ENCODE measurements at places on chromosomes 7 and 10. TPM values are rescaled to one million over a fixed set of nuclear protein-coding genes. Genes with fewer than 3 reads are reported as not detected.

DNA sequence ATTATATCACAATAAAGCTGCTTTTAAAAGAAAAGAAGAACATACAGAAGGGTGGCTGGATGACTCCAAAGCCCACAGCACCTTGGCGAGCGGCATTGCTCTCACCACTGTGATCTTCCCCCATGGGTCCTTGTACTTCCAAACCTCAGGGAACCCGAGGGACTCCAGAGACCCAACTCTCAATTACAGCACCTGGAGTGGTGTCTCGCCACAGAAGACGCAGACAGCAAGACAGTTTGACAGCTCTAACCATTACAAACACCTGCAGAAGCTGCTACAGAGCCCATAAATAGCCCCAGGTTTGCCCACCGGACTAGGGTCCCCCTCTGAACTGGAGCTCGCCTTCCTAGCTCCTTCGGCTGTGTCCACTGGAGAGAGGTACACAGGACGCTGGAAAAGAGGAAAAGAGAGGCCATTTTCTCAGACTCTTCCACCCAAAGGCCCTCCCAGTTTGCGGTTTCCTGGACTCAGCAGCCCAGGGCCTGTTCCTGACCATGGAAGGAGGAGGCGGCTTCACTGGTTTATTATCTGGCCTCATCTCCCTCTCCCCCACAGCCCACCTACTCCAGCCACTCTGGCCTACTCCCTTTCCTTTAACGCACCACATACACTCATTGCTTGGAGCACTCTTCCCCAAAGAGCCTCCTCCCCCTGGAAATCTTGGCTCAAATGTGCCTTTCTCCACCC is 1.9 kb downstream of the PIK3AP1 start:
- DNase-seq: no peak

- DNase-seq: no peak
Observed at GRCh38 chr7:38685851-38686250, 54.7 kb upstream of the AMPH start.

DNA sequence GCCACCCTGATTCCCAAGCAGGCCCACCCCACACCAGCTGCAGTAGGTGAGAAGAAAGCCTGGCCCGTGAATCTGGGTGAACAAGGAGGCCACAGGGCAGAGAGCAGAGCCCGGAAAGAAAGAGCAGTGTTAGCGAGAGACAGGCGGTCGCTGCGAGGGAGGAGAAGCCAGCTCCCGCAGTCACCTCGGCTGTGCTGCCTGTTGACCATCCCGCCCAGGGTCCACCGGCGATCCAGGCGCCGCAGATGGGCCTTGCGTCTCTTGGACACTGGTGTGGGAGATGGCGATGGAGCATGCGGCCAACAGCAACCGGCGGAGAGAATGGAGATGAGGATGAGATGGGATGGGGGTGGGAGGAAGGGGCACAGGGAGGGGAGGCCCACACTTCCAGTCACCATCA is 128.8 kb downstream of the NEURL1 start:
- DNase-seq: no peak

TMEM273 gene
- total RNA-seq: 58.0 TPM

TEX47 gene
- total RNA-seq: not detected

CPSF4 gene
- 58.7 TPM for total RNA-seq

HTR5A gene
- total RNA-seq: not detected

GRCh38 chr10:33347211-33347610 is 12.7 kb upstream of the NRP1 start:
- no peak for DNase-seq

ZNF789 gene
- total RNA-seq: 12.3 TPM

EBF3 gene
- not detected for total RNA-seq

FKBP6 gene
- not detected for total RNA-seq

- DNase-seq: no peak
Observed at GRCh38 chr10:3879073-3879472, 94.1 kb upstream of the KLF6 start.

GRCh38 chr10:85645053-85645452 is 721.5 kb downstream of the GRID1 start:
- DNase-seq: no peak

DNA sequence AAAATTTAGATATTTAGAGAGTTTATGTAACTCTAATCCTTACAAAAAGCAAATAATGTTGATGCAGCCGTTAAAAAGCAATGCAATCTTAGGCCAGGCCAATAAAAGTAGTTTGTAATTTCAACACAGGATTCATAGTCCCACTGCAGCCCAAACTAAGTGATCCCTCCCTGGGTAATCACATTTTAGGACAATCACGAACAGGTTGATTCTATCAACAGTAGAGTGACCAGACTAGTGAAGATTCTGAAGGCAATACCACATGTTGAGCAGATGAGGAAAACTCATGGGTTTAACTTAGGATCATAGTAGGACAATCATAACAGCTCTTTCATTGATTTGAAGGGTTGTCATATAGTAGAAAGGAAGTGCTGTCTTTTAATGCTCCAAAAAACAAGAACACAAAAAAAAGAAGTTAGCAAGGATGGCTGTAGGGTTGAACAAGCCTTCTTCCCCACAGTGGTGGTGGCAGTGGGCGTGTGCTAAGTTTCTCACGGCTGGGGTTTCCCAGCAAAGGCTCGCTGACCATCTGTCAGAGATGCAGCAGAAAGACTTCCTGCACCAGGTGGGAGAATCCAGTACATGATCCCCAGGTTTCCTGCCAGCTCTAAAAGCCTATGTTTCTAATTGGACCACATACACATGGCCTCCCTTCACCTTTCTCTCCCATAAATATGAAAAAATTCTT is 212.2 kb downstream of the CHRM2 start:
- DNase-seq: no peak

SLC13A1 gene
- not detected for total RNA-seq

DNA sequence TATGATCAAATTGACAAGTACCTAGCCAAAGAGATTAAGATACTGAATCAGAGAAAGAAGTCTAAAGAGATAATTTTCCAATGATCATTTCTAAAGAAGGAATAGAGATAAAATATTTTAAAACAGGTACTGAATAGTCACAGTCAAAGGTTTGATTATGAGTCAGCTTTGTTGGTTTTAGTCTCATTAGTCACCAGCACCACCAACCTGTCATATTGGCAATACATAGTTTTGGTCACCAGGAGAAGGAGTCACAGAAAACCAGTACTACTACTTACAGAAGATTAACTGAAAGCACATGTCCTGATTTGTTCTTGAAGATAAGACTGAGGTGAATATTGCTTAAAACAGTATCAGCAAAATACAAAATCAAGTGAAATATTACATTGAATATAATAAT is 34.6 kb downstream of the ZEB1 start:
- no peak for DNase-seq

OR6B1 gene
- not detected for total RNA-seq

DNA sequence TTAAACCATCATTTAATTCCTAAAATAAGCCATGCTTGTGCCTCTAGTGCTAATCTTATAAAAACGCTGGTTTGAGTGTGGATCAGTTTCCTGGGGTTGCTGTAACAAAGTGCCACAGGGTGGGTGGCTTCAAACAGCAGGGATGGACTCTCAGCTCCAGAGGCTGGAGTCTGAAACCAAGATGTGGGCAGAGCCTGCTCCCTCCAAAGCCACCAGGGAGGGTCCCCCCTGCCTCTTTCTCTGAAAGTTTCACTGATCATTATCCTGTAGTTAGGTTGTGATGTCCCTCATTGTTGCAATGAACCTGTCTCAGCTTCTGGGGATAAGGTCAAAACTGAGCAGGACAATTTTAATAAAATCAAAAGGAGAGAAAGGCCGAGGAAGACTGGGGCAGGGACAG is 251.9 kb upstream of the TCERG1L start:
- no peak for DNase-seq

SGCE gene
- 0.82 TPM for total RNA-seq

DNA sequence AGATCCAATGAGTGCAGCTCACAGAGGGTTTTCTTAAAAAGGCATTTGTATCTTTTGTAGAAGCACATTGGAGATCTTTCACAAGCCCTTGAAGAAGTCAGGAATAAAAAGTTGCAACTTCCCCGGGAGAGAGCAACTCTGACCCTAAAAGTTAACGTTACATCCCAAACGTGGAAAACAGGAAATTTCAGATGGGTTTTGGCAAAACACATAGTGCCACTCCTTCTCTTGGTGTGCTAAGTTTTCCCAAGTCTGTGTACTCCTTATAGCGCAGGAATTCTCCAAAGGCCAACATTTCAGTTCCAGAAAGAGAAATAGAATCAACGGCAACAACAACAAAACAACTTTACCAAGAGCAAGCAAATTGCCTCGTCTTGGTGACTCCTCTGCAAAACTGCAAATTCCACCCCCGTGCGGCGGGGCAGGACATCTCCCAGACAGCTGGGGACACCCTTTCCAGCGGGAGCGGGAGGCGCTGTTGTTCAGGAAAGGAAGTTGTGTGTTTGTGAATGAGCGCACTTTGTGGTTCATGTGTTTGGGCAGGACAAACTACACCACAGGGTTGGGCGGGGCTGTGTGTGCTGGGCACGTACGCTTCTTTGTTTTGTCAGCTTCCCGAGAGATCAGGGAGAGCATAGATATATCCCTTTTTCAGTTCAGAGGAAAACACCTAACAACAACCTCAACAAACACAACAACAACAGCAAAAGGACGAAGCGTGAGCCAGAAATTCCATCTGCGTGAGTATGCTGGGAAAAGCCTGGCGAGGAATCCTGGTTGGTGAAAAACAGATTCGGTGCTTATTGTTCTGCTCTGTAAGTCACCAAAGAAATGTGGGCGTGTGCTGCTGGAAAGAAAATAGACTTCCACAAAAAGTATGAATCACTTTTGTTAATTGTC is 294.7 kb upstream of the PITRM1 start:
- no peak for DNase-seq

Data from CD8-positive, alpha-beta memory T cell (primary cell).